ENCODE measurements at places on chromosomes 12 and 14. TPM values are rescaled to one million over a fixed set of nuclear protein-coding genes. Genes with fewer than 3 reads are reported as not detected.

The PCED1B gene
- total RNA-seq = 73.6 TPM

The ALKBH1 gene
- total RNA-seq = 18.1 TPM

The KCNH3 gene
- total RNA-seq = 1.5 TPM

The TAPBPL gene
- 26.0 TPM for total RNA-seq

The MIPOL1 gene
- total RNA-seq = 0.50 TPM

The LMNTD1 gene
- not detected for total RNA-seq

The ACTR10 gene
- 47.0 TPM for total RNA-seq

The TAS2R46 gene
- total RNA-seq = 0.72 TPM

The PRKD1 gene
- total RNA-seq = not detected

The PLEKHA5 gene
- total RNA-seq = 4.6 TPM

The SLC16A7 gene
- 40.2 TPM for total RNA-seq

The C1QL4 gene
- total RNA-seq = not detected

The IGF1 gene
- 2.0 TPM for total RNA-seq

The GPR65 gene
- total RNA-seq = 24.6 TPM

The FAM186B gene
- total RNA-seq = 0.74 TPM

The EML1 gene
- total RNA-seq = 2.6 TPM

The DENND5B gene
- total RNA-seq = 0.76 TPM

The B3GNT4 gene
- 0.55 TPM for total RNA-seq

The KLRK1 gene
- 23.6 TPM for total RNA-seq

The MYF5 gene
- total RNA-seq = not detected

The CLECL1 gene
- 11.5 TPM for total RNA-seq

The CKB gene
- 7.0 TPM for total RNA-seq

The NRXN3 gene
- not detected for total RNA-seq

The VCPKMT gene
- total RNA-seq = 13.8 TPM

The LRRC43 gene
- 1.2 TPM for total RNA-seq

The SRGAP1 gene
- total RNA-seq = 0.02 TPM

The PSEN1 gene
- 42.2 TPM for total RNA-seq

The NEUROD4 gene
- total RNA-seq = not detected

The PLA2G1B gene
- not detected for total RNA-seq

The SVOP gene
- total RNA-seq = not detected

The TSPAN19 gene
- total RNA-seq = not detected

The RHOJ gene
- total RNA-seq = not detected

The C3AR1 gene
- total RNA-seq = 0.79 TPM

The WNT5B gene
- 0.22 TPM for total RNA-seq

The GPR137C gene
- 0.12 TPM for total RNA-seq

The OR6C4 gene
- total RNA-seq = not detected

The PRH2 gene
- total RNA-seq = not detected

The STK38L gene
- total RNA-seq = 30.6 TPM

The SLC10A1 gene
- total RNA-seq = not detected

The PRIM1 gene
- 96.4 TPM for total RNA-seq

The FOXA1 gene
- 0.17 TPM for total RNA-seq

The NTN4 gene
- total RNA-seq = 0.69 TPM

The LPAR5 gene
- total RNA-seq = 4.1 TPM

The OTOGL gene
- total RNA-seq = not detected

The NYNRIN gene
- total RNA-seq = 0.09 TPM

The PPP4R4 gene
- total RNA-seq = 9.5 TPM

The EFS gene
- total RNA-seq = not detected

The ZBTB42 gene
- total RNA-seq = 3.0 TPM

The MBIP gene
- 36.3 TPM for total RNA-seq

The RARG gene
- total RNA-seq = 37.3 TPM

The SDR9C7 gene
- not detected for total RNA-seq

The PROX2 gene
- 0.23 TPM for total RNA-seq

The REP15 gene
- not detected for total RNA-seq

The CLEC4A gene
- total RNA-seq = not detected

The USP44 gene
- 12.0 TPM for total RNA-seq

The FGF6 gene
- not detected for total RNA-seq

The ZNF891 gene
- total RNA-seq = 1.8 TPM

The C12orf56 gene
- not detected for total RNA-seq

The MUCL1 gene
- not detected for total RNA-seq

The KIF26A gene
- total RNA-seq = 0.25 TPM
